ENCODE measurements at places on chromosomes 11 and 22. TPM values are rescaled to one million over a fixed set of nuclear protein-coding genes. Genes with fewer than 3 reads are reported as not detected.

DNA sequence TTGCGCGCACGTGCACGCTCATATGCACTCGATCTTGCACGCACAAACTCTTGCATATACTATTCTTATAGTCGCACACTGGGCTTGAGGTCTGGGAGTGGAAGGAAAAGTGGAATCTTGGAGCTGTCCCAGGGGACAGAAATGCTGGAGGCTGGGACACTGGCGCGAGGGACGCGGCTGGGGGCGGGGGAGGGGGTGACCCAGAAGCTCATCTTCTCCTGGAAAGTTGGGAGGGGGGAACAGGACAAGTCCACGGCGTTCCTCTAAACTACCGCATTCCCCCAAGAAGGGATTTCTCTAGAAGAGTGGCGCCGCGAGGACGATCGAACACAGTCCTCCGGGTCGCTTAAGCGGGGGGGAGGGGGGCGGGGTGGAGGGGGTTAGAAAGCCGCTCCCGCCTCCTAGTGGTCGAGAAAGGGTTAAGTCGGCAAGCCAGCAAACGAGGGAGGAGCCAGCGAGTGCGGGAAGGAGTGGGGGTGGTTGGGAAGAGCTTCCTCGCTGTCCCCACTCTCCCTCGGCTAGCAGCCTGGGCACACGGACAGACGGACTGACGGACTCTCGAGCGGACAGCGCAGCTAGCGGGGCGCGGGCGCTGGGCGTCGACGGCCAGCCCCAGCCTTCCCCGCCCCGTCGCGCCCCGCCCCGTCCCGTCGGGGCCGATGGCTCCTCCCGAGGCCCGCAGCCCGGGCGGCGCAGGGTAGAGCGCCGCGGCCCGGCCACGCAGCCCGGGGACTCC, at the start of gene RTN4RL2:
TSS of gene RTN4RL2 (plus strand) at position 507 of the 736 bp plus-strand sequence. CDS start 338 bp downstream, outside the sequence.
- DNase-seq: no peak

The OR52N4 gene
- not detected for total RNA-seq

GRCh38 chr22:46419754-46420571, 84.4 kb downstream of the TRMU start:
- no peak for DNase-seq

DNA sequence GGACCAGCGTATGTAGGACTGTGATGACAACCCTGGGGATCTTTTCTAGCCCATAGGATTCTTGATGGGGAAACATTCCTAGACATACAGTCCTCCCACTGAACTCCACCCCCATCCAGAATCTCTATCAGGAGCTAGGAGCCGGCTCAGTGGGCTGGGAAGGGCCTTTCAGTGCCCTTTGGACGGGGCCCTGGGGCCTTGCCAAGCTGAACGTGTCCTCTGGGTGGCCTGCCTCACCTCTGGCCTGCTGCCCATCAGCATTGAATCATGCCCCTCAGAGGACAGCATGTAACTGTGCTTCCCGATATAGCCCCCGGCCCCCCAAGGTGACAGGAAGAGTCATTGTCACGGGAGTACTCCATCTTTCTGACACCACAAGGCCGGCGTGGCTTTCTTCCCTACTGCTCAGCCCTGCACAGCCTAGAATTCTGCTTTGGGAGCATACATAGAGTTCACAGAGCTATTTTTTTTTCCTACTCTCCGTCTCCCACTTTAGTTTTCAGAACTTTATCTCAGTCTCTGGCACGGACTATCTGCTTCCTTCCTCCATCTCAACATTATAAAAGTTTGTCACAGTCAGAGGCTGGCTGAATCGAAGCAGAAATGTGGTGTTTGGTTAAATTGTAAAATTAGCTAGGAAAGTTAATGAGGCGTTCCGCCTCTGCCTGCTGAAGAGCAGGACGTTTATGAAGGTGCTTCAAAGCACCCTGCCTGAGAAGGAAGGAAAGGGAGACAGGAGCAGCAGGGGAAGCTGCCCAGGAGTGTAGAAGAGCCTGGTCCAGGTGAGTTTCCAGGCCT, 111.9 kb downstream of the ZBTB16 start:
- DNase-seq: peak; percentile 97

DNA sequence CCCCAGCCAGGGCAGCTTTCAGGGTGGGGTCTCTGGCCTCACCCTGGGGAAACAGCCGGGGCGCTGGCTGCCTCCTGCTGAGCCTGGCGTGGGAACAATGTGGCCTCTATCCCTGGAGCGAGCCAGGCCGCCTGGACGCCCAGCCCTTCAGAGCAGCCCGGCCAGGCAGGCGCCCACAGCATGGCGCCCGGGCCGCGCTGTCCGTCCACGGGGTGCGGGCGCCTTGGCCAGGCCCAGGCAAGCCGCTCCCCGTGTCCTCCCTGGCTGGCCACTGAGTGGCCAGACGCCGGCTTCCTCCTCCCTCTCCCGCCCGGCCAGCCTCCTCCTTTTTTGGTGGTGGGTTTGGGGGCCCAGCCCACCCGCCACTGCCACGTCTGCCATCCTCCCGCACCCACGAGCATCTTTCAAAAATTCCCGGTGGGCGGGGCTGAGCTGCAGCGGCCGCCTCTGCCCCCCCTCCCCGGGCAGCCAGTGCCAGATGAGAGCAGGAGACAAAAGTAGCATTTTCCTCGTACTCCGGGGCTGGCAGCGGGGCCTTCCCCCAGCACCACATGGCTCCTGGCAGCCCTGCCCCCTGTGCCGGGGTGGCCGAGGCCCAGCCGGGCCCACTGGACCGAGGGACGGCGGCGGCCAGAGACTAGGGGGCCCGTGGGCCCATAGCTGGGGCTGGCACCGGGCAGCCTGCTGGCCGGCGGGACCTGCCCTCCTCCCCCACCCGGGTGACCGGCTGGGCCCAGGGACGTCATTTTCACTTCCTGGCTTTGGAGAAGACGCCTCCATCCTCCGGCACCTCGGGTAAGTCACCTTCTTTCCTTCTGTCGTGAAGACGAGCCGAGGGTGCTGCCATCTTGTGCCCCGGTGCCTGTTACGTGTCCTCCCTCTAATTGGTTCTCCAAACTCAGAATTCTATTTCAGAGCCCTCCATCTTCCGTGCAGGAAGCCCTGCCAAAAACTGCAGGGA, 70.2 kb upstream of the PPARA start:
- peak; percentile 96 for DNase-seq

DNA sequence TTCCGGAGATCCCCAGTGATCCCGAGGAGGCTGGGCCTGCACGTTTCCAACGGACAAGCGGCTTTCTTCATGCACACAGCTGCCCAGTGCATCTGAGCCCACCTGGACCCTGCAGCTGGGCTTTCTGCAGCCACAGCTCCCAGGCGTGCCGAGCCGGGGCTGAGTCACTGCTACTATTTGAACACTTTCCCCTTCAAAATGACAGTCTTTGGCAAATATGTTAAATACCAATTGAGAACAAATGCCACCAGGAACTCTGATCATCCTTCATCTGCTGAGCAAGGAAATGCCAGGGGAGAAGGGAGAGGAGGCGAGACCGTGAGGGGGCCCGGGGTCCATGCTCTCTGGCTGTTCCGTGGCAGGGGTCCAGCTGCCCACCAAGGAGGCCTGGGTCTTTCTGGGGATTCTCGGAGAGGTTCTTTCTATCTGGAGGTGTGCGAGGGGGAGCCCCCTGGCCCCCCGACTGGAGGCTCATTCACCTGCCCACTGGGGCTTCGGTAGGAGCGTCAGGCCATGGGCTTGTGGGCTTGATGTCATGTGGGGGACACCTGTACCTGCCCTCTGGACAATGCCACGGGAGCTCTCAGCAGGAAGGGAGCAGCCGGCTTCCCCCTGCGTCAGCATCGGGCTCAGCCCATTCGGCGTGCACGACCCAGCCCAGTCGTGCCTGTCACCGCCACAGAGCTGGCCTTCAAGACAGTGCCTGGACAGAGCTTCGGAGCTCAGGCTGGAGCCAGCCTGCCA, 159.6 kb downstream of the CTTN start:
- DNase-seq: no peak

DNA sequence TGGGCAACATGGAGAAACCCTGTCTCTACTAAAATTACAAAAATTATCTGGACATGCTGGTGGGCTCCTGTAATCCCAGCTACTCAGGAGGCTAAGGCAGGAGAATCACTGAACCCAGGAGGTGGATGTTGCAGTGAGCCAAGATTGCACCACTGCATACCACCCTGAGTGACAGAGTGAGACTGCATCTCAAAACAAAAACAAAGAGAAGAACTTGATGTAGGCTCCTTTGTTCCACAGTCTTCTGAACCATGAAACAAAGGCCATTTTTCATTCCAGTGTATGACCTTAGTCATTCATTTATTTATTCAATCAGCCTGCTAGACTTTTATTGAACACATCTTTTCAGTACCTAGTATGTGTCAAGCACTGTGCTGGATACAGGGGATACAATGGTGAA, 369.6 kb downstream of the FAT3 start:
- no peak for DNase-seq

Data from ascending aorta (tissue), 2 donors.